ENCODE measurements at places on chromosomes 2 and 18.

GRCh38 chr2:106094131-106094841 is 99.8 kb downstream of the UXS1 start:
- DNase-seq, result no peak

GRCh38 chr2:28263690-28264089 is 129.0 kb upstream of the FOSL2 start:
- DNase-seq, result no peak

DNA sequence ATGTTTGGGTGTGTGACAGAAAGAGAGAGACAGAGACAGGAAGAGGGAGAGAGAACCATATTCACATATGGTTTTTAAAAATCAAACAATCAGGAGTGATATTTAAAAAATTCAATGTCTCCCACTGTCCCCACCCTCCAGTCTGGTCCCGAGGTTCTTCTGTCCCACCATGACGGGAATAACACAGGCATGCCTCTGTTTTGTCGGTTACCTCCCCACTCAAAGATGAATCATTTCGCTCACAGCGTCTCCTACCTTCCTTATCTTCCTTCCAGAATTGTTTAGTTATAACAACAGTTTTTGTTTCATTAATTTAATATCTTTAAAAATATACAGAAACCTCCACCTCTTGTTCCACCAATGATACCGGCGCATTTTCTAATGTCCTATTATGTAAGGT is 113.0 kb downstream of the KCNF1 start:
- no peak for DNase-seq

- DNase-seq, result no peak
Measured at GRCh38 chr18:62485684-62486083, 37.1 kb upstream of the ZCCHC2 start.

GRCh38 chr2:154532004-154532403 is 166.5 kb upstream of the KCNJ3 start:
- no peak for DNase-seq

DNA sequence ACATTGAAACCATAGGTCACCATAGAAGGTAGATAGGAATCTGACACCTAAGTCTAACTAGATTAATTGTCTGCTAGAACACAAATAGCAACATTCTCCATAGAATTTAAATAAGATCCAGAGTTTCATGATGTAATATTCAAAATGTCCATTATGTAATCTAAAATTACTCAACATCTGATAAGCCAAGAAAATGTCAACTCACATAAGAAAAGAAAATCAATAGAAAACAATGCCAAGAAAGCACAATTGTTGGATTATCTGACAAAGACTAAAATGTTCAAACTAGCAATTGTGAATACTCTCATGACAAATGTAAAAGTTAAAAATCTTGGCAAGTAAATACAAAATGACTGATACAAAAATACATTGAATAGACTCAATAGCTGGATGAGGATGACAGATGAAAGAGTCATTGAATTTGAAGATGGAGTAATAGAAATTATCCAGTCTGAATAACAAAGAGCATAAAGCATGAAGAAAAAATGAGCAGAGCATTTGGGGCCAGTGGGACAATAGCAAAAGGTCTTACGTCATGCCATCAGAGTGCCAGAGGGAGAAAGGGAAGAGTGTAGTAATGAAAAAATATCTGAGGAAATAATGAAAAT is 358.6 kb downstream of the METTL4 start:
- no peak for DNase-seq

DNA sequence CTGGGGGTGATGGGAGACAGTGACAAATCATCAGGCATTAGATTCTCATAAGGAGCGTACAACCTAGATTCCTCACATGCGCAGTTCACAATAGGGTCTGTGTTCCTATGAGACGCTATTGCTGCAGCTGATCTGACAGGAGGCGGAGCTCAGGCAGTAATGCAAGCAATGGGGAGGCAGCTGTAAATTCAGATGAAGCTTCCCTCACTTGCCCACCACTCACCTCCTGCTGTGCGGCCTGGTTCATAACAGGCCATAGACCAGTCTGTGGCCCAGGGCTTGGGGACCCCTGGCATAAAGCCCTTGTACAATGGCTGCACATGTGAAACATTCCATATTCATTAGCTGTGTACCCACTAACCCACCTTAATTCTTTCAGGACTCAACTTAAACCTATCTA is 18.0 kb downstream of the NMUR1 start:
- DNase-seq, result no peak

- DNase-seq, result no peak
Measured at GRCh38 chr18:61153571-61153970, 179.7 kb upstream of the CDH20 start.

GRCh38 chr2:88085099-88085498 is 17.5 kb downstream of the SMYD1 start:
- no peak for DNase-seq

DNA sequence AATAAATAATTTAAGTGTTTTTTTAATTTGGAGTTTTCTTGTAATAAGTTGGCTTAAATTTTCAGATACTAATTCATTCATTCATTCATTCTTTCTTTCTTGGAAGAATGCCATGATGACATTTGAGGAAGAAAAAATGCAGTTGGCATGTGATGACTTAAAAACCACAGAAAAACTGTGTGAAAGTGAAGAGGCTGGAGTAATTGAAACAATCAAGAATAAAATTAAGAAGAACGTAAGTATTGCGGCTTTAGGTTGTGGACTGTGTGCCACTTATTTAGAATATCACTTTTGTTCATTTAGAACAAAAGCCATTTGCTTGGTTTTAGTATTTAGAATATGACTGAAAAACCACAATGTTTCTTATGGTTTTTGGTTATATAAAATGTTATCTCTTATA is 51.4 kb downstream of the TTC39C start:
- DNase-seq, result no peak

GRCh38 chr2:12338946-12339697 is 377.6 kb upstream of the TRIB2 start:
- no peak for DNase-seq

- no peak for DNase-seq
Measured at GRCh38 chr18:49949951-49950395, 136.6 kb upstream of the ACAA2 start.

DNA sequence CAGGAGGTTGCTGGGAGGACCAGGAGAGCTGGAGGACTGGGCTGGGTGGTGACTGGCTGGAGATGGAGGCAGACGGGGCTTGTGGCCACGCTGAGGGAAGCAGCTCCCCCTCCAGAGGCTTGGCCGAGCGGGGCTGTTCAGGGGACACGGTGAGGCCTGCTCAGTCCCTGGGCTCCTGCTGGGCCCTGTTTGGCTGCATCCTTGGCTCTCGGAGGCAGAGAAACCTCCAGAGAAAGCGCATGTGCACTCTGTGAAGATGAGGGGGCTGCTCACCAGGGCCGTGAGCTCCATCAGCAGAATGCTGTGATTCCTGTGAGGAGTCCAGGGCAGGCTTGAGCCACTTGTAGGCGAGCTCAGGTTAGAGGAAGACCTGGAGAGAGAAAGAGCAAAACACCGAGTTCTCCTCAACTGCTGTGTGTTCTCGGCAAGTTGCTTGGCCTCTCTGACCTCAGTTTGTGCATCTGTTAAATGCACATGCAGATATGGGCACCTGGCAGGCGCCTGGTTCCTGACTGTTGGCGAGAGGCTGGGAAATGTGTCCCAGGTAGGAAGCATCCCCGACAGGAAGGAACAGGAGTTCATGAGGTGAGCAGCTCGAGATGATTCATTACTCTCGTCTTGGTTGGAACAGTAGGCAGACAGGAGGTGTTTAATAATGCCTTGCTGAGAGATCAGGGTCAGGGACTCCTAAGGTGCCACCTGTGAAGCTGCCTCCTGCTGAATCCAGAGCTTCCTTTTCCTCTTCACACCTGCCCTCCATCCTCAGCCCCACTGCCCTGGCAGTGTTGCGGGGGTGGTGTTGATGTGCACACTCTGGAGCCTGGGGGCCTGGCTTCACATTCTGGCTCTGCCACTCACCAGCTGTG is 941 bp downstream of the ZAP70 start:
- no peak for DNase-seq

- DNase-seq, result no peak
Measured at GRCh38 chr2:191333911-191334357, 88.7 kb downstream of the MYO1B start.

GRCh38 chr2:47127862-47128543 is 27.1 kb downstream of the STPG4 start:
- no peak for DNase-seq

DNA sequence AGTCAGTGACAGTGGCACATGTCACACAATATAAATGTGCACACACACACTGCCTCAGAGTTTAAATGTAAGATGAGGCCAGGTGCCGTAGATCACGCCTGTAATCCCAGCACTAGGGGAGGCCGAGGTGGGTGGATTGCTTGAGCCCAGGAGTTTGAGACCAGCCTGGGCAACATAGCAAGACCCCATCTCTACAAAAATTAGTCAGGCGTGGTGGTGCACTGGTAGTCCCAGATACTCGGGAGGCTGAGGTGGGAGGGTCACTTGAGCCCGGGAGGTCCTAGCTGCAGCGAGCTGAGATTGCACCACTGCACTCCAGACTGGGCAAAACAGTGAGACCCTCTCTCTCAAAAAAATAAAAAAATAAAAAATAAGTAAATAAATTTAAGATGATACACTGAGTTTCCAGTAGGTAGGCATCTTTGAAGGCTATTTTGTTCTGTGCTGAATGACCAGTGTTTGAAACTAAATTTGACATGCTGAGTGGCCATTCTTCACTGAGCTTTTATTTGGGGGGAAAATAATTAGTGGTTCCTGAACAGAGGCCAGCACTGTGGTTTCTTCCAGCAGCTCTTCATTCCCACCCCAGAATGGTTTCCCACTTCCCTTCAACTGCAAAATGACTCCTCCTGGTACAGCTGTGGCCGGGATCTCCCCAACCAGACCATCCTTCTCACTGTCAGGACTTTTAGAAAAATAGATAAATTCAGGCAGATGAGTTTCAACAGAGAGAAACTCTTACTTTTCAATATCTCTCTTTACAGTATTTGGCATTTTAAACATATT is 44.9 kb downstream of the PSMG2 start:
- DNase-seq, result no peak

DNA sequence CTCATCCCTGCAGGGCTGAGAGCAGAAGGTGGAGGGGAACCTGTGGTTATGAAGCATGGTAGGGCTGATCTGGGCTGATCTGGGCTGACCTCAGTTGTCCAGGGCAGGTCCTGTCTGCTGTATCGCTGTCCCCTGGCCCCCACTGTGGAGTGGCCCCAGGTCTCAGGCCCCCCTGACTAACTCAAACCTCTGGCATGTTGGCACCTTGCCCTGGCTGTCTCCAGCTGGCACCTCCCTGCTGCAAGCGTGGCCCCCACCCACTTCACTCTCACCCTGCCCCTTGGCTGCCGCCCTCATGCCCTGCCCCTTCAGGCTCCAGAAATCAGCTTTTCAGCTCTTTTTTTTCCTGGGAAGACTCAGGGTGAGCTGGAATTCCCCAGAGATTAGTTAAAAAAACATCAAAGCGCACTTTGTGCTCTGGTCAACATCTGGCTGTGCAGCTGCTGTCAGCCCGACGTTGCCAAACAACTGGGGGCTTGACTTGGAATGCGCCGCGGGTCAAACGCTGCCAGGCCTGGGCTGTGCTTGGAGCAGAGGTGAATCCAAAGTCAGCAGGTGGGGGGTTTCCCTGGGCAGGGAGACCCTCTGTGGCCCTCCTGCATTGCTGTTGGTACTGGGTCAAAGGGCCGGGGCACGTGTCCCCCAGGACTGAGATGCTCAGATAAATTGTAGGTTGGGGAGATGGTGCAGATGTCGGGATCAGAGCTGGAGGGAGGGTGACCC is 173.8 kb upstream of the HDAC4 start:
- no peak for DNase-seq

DNA sequence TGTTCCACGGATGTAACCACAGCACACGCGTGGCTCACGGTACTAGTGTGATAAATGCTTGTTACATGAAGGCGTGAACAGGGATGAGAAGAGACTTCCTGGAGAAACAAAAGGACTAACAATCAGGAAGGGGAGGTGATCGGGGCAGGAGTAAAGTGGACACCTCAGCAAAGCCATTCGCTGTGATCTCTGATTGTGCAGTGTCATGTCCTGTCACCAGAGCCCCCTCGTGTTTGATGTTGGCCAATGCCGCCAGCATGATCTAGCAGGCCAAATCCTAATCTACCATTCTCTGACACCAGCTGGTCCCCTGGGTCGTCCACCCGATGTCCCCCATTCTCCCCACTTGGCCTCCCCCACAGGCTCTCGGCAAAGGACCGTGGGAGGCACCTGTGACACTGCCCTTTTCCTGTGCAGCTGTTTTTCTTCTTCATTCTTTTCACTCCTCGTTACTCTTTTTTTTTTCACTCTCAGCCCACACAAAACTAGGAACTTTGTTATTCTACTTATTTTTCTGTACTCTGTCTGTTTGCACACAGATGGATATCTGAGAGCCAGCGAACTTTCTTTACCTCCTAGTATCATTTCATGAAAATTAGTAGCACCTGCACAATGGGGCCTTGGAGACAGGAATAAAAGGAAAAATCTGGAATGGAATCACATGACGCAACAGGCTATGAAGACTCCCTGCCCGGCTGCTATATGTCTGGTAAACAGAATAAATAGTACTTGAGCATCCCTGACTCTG is 146.8 kb downstream of the TGIF1 start:
- peak; percentile 47 for DNase-seq

- no peak for DNase-seq
Measured at GRCh38 chr2:121135168-121135853, 149.7 kb downstream of the TFCP2L1 start.

GRCh38 chr2:212975333-212975732 is 176.1 kb downstream of the IKZF2 start:
- no peak for DNase-seq
